CD4-positive, alpha-beta T cell treated with Interleukin-1 beta for 1 hour (primary cell): ENCODE measurements at places on chromosomes 6 and 20.

- DNase-seq = peak; percentile 41
Observed at GRCh38 chr20:63980317-63980805, 571 bp upstream of the PRPF6 start.

DNA sequence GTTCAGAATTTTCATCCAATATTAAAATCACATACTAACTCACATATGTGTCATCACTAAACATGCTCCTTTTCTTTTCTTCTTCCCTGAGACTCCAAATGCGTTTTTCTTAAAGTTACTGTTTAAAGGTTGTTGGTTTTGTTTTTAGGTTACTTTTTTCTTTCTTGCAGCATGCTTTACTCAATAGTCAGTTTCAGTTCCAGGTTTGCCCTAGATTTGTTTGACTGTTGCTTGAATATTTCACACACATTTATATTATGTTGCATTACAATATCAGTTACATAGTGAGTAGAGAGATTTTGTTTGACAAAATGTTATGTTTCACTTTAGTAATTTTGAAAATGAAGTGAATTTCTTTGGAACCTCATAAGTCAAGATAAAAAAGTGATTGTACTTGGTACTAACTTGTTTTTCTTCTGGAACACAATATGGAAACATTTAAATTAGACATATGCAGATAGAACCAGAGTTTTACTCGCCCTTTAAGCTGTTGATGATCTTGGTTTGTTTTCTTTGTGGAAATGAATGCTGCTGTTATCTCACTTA is 27.3 kb downstream of the FNDC1 start:
- DNase-seq = no peak

GRCh38 chr6:39037082-39037508 is 11.5 kb upstream of the GLP1R start:
- DNase-seq = no peak

DNA sequence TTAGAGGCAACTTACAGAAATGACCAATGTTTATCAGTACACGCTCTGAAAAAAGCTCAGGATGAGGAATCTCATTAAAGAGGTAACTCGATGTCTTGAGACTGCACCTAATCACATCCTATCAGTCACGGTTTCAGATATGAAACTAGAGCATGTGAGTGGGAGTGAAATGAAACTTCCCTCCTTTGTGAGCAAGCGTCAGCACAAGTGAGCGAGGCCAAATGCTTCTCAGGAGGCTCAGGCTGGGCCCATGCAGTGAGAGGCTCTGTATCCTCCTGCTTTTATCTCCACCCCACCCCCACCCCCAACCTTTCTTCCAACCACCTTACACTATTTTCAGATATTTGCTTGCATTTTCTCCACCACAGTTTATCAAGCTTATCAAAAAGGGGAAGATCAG is 140.8 kb upstream of the RIMS1 start:
- no peak for DNase-seq

GRCh38 chr6:76510489-76510888 is 438.0 kb upstream of the IMPG1 start:
- DNase-seq = no peak

DNA sequence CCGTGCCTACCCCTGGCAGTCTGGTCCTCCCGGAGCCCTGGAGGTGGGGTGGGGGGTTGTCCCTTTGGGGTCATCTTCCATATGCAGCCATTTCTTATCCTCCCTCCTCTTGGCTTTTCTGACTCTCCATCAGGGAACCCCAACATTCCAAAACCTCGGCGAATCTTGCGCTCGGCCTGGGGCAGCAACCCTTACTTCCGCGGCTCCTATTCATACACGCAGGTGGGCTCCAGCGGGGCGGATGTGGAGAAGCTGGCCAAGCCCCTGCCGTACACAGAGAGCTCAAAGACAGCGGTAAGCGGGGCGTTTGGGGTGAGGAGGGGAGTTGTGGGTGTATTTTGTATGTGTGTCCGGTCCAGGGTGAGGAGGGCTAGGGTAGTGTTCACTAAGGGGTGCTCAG is 168.0 kb upstream of the RNF24 start:
- DNase-seq = no peak

- DNase-seq = no peak
Observed at GRCh38 chr6:95670011-95670463, 92.7 kb downstream of the MANEA start.

GRCh38 chr6:13030396-13030795 is 297.9 kb downstream of the TBC1D7 start:
- DNase-seq = no peak

- DNase-seq = no peak
Observed at GRCh38 chr20:43430265-43431133, 27.2 kb upstream of the SRSF6 start.

- DNase-seq = no peak
Observed at GRCh38 chr6:132289756-132290155, 111.5 kb downstream of the MOXD1 start.

DNA sequence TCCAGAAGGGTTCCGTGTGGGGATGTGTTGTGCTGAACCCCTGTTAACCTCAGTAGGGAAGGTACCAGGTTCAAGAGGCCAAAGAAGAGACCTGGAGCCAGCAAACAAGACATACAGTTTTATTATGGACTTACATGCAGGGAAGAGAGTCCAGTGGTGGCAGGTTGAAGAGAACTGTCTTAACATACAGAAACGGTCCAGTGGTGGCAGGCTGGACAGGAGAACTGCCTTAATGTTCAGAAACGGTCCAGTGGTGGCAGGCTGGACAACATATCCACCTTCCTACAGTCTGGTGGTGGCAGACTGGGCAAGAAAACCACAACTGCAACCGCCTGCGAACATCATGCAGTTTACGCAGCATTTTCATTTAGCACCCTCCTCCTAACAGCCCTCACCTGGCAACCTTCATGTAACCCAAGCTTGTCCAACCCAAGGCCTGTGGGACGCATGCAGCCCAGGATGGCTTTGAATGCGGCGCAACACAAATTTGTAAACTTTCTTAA is 75.9 kb downstream of the PHACTR3 start:
- DNase-seq = no peak

GRCh38 chr20:44659931-44660330 is 8.4 kb upstream of the ADA start:
- DNase-seq = no peak

- DNase-seq = peak; percentile 38
Observed at GRCh38 chr20:4592316-4593148, 129.2 kb upstream of the PRND start.

- no peak for DNase-seq
Observed at GRCh38 chr6:131212024-131212423, 76.8 kb downstream of the AKAP7 start.

DNA sequence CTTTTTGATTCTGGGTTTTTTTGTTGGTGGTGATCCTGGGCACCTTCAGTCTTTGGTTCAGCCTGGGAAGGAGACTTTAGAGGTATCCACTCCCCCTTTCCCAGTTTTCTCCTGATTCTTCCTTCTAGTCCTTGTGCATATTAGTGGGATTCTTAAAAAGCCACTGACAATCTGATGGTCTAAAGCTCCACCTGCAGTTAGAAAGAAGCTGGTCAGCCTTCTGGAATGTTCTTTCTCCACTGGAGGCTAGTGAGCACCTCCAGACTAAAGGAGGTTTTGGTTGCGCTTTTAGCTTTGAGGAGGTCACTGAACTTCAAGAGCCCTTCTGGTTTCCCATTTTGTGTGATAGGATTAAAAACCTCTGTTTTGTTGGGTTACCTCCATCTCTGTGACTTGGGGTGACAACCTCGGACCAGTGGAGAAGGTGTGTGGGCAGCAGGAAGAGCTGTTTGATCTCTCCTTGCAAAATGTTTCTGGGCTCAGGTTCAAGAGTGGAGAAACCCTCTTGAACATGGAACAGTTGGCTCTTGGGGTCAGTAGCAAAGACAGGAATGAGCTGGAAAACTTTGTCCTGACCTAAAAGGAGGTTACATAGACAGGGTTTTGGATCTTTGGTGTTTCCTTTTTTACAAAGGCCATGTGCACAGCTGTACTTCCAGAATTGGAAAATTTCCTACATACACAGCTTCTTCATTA is 29.0 kb downstream of the JARID2 start:
- no peak for DNase-seq

- no peak for DNase-seq
Observed at GRCh38 chr20:17650301-17651128, 31.5 kb downstream of the RRBP1 start.

DNA sequence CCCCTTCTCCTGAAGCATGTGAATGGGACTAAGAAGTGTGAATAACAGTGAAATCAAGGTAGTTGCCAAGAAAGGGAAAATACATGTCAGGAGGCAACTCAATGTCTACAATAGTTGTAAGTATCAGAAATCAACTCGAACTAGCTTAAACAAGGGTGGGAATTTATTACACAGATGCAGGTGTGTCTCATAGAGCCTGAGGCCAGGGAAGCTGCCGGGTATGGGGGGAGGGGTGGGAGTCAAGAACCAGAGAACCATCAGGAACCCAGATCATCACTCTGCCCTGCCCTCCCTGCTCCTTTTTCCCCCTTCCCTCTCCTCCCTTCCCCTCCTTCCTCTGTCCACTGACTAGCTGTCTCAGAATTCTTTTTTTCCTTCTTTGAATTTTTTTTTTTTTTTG is 34.9 kb upstream of the BMP6 start:
- DNase-seq = no peak

DNA sequence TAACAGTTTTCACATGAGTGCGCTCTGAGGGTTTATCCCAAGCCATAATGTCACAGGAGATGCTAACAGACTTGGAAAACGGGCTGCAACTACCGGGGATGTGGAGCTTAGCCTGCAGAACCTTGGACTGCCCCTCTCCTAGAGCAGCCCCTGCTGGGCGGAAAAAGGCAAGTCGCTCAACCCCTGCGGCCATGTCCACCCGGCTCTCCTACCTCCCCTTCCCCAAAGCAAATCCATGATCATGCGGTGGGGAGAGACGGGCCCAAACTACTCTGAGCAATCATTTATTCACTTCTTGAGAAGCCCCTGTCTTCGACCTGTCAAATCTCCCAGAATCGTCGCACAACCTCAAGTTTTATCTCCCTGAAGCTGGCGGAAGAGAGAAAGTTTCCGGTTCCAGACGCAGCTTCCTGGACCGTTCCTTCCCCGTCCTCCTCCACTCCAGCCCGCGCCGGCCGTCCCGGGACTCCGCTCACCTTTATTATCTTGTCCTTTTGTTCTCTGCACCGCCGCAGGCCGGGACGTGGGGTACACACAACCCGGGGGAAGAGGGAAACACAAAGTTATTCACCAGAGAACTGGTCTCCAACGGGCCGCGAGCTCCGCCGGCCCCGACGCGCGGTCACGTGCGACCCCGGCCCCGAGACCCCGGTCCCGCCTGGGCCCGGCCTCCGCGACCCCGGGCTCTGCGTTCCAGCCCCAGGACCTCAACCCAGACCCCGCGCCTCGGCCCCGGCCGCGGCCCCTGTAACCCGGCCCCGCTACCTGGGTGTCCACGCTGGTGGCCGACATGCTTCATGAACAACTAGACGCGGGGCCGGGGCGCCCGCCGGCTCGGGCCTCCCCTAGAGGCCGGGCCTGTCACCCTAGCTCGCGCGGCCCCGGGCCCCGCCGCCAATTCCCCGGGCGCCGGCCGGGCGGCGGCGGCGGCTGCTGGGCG is 560 bp downstream of the YTHDF1 start:
- DNase-seq = peak; percentile 20
